Common myeloid progenitor, CD34-positive (primary cell): ENCODE measurements at places on chromosomes 2 and 18.

DNA sequence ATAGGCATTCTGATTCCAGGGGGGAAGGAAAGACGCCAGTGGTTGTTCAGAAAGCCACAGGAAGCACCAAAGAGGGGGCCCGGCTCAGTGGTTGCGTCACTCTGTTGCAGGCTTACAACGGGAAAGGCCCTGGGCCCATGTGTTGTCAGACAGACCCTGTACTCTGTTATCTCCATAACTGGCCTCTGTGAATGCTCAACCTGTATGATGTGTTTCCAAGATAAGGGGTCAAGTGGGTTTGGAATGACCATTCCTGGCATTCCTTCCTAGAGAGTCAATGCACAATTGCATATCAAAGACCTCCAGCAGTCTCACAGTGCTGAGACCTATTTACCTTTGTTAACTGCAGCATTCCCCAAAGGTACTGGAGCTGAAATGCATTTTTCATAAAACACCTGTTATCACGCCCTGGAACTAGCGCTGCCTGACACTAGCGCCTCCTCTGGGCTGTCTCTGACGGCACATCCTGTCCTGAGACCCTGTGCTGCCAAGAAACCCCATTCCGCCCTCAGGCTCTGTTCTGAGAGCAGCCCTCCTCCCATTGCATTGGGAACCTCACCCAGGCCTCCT lies 13.2 kb upstream of the LRRFIP1 start:
- DNase-seq: peak; percentile 89

GRCh38 chr18:30387401-30387800 lies 655.1 kb downstream of the DSC3 start:
- DNase-seq: no peak

GRCh38 chr2:134244086-134244485 lies 9.8 kb upstream of the MGAT5 start:
- DNase-seq: no peak

- DNase-seq: peak; percentile 18
These were observed 105.3 kb upstream of the PGAP1 start for GRCh38 chr2:197031803-197032202.

DNA sequence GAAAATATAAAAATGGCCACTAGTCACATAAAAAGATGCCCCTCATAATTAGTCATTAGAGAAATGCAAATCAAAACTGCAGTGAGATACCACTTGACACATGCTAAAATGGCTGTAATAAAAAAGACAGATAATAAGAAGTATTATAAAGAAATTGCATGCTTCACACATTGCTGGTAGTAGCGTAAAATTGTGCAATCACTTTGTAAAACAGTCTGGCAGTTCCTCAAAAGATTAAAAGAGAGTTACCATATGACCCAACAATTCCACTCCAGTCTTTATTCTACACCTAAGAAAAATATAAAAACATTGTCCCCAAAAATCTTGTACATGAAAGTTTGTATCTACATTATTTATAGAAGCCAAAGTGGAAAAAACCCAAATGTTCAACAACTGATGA lies 170.6 kb upstream of the FIGN start:
- no peak for DNase-seq

DNA sequence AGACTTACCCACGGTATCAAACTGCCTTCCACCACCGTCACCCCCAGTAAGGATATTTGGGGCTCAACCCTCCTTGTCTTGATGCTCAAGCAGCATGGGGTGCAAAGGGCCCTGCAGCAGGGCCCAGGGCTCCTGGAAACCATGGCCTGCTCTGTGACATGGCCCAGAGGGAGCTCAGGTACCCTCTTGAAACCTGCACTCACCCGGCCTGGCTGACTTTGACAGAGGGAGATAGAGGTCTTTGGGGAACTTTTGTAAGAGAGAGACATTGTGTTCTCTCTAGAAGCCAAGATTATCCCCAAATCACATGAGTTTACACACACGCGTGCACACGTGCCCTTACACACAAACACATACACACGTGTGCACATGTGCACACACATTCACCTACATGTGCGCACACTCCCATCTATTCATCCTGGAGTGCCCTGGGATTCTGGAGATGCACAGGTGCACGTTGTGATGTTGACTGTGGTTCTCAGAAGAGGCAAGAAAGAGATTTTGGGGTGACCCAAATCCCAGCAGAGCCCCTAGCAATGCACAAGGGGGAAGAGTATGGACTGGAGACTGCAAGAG lies 19.6 kb upstream of the KCNK3 start:
- no peak for DNase-seq
